ENCODE measurements at places on chromosomes 16 and 17.

DNA sequence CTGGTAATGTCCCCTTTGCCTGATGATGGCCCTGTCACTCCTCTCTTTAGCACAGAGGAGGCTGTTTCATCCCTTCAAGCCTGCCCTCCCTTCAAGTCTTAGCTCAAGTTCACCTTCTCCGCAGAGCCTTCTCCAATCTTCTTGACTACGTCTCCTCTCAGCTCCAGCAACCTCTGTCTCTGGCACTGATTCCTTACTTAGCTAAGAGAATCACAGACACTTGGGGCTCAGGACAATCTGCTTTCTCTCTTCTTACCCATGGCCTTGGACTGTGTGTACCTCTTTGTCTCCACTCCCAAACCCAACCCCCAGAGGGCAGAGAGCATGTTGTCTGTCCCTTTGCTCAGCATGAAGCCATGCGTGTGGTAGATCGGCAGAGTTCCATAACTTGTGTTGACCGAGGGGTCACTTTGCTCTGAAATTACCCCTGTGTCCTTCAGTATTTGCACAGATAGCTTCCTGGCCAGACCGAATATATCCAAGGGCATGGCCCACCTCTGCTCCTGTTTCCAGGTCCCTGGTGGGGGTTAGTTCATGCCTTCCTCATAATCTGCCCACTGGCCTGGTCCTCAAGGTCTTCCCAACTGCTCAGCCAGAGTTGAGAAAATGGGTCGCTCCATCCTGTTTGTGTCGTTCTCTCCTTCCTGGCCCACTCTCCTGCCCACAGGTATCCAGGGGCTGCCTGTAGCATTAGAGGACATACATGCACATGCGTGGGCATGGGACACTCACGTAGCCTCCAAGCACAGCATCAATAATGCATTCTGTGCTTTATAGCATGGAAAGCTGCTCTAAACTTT, 41.6 kb downstream of the MAPT start:
- DNase-seq = no peak

- no peak for DNase-seq
Observed at GRCh38 chr17:74145756-74146155, 57.7 kb upstream of the RPL38 start.

DNA sequence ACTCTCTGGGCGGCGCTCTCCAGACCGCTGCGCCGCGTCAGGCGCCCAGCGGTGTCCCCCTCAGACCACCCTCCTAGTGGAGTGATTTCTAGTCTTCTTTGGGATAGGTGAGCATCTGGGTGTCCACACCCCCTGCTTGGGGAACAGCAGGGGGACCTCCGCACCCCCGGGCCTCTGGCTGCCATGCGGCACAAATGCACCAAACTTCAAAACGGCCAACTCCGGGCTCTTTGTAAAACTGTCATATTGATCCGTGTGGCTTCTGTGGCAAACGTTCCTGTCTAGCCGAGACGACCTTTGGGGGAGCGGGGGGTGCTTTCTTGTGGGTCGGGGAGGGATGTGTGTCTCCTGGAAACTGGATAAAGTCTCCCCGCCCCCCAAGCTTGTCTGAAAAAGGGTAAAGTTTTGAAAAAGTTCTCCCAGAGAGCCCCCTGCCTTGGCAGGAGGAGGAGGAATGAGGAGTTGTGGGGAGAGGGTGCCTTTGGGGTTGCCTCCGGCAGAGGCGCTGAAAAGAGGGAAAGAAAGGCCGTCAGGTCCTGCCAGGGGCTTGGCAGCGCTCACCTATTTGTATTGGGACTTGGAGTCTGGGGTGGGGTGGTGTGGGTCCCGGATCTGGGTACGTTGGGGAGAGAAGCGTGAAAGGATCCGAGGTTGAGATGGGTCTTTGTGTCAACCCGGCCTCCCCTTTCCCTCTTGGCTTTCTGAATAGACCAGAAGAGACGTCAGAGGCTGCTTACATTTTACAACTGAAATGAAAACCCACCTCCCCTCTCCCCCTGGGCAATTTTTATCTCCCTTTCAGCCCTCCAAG, 2.2 kb upstream of the CHD3 start:
- no peak for DNase-seq

DNA sequence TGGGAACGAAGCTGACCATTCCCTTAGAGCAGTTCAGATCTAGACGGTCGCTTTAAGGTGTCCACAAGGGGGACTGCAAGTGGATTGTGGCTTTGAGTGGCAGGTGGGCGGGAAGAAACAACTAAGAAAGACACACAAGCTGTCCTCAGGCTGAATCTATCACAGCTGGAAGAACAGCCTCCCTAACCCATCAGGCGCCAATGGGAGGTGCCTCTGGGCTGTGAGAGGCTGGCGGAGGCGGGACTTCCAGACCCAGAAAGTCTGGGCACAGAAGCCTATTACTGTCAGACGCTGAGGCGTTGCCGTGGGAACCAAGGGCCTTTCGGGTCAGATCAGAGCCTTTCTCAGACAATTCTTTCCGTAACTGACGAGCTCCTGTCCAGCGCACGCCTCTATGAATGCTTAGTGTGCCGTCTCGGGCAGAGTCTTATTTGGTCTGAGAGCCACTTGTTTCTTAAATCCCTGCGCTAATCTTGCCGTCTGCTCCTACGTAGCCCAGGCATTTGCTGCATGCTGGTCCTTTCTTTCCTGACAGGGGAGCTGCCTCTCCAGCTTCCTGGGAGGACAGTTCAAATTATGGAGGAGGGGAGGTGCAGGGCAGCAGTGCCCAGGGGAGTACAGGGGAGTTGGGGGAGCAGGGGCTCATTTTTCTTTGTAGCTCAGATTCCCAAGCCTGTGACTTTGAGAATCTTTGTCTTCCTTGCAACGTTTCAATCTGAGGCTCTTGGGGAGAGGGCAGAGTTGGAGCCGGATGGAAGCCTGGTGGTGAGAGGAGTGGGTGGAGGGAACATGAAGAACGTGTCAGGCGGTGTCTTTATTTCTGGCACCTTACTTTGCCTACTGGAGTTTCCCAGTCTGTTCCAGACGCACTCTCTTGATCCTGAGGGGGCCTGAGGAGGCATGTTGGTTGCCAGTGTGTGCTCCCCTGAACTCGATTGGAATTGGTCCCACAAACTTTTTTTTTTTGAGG, 618.7 kb downstream of the KCNJ18 start:
- no peak for DNase-seq

- no peak for DNase-seq
Observed at GRCh38 chr16:24954137-24954536, 61.0 kb downstream of the ARHGAP17 start.

DNA sequence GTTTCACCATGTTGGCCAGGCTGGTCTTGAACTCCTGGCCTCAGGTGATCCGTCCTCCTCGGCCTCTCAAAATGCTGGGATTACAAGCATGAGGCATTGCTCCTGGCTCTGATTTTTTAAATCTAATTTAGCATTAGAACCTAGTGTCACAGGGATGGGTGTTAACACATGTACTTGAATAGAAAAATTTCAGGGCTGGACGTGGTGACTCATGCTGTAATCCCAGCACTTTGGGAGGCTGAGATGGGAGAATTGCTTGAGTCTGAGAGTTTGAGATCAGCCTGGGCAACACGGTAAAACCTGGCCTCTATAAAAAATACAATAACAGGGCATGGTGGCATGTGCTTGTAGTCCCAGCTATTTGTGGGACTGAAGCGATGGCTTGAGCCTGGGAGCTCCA, 6.0 kb upstream of the RNF135 start:
- no peak for DNase-seq

GRCh38 chr17:8502126-8502525, 66.4 kb downstream of the NDEL1 start:
- DNase-seq = no peak

GRCh38 chr17:6045621-6046357, 24.4 kb upstream of the WSCD1 start:
- no peak for DNase-seq

- DNase-seq = no peak
Observed at GRCh38 chr17:78677303-78678221, 100.4 kb upstream of the DNAH17 start.

DNA sequence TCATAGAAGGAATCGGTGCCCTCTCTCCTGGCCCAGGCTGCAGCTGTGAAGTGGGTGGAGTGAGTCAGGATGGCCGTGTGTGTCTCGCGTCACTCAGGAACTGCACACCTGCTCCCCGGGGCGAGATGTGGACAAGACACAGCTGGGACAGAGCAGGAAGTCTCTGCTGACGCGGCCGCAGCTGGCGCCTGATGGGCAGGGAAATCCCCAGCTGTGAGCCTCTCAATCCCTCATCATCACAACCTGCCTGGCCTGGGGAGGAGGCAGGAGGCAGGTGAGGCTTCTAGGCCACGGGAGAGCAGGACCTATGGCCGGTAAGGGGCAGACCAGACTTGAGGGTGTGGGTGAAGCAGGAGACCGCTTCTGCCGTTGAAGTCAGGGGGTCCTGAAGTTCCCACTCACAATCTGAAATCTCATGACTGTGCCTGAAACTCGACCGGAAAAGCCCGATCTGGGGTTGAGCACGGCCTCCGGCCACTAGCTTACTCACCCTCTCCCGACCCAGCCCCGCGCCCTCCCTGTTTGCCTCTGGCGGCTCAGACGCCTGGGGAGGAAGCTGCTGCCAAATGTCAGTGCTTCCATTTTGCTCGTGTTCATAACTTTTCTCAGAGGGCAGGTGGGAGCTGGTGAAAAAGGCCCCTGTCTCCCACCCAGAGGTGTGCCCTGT, 1.1 kb upstream of the TRPV3 start:
- no peak for DNase-seq

DNA sequence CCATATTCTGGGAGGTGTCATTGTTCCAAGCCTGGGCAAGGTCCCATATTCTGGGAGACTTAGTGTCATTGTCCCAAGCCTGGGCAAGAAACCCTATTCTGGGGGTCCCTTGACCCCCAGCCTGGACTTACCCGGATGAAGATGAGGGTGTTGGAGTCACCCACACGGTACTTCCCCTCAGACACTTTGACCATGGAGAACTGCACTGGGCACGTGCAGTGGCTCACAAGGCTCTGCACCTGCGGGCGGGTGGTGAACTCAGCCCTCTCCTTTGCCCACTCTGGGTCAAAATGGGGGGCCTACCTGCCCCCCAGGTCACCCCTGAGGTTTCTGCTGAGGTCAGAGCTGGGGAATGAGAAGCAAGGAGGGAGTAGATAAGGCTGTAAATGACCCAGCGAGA, 4.1 kb downstream of the GAS2L2 start:
- DNase-seq = no peak

DNA sequence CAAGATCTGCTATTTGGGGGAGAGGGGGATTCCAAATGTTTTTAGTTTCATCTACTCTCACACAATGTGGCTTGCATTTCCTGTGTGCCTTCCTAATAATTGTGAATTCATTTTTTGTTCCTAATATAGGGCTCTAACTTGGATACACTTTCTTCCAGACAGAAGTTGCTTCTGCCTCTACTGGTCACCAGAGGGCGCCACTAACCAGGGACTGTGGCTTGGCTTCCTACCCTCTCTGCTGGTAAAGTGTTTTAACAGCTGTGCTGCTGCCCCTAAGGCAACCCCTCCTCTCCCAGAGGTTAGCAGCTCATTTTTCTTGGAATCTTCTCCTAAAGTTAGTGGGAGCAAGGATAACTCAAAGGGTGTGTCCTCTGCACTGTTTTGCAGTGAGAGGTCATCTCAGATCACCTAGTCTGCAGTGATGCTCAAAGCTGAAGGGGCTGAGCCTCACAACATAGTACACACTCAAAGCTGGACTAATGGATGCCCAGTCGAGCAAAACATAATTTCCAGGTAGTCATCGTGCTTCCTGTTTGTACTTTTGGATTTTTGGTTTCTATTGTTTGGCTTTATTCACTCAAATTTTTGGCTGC, 5.0 kb upstream of the PRSS54 start:
- peak; percentile 53 for DNase-seq

DNA sequence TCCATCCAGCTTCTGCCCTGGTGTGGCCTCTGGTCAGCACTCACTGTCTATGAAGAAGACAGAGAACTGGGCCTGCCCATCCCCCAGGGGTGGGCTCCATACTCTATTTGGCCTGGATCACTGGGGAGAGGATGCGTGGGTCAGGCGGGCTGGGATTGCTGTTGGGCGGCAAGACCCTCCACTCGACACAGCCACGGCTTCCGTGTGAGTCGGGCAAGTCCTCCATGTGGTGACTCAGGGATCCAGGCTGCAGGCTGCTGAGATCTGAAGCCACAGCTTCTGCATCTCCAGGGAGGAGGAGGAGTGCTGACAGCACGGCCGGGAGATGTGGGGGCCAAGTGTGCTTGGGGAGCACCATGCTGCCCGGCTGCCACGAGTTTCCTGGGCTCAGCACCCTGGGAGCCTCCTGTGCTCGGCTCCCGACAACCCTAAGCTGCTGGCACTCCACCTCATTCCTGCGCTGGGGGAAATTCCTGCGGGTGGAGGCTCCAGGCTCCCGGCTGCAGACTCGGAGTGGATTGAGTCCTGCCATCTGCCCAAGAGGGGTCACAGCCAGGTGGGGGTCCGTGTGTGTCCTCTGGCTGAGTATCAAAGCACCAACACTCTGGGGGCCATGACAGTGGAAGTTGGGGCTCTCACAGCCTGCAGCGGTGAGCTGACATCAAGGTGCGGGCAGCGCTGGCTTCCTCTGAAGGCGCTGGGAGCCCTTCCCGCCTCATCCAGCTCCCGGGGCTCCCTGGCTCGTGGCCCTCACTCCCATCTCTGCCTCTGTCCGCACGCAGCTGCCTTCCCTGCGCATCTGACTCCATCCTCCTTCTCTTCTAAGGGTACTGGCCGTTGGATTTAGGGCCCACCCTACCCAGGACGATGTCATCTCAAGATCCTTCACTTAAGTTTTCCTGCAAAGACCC, 24.4 kb upstream of the CBFA2T3 start:
- DNase-seq = no peak

DNA sequence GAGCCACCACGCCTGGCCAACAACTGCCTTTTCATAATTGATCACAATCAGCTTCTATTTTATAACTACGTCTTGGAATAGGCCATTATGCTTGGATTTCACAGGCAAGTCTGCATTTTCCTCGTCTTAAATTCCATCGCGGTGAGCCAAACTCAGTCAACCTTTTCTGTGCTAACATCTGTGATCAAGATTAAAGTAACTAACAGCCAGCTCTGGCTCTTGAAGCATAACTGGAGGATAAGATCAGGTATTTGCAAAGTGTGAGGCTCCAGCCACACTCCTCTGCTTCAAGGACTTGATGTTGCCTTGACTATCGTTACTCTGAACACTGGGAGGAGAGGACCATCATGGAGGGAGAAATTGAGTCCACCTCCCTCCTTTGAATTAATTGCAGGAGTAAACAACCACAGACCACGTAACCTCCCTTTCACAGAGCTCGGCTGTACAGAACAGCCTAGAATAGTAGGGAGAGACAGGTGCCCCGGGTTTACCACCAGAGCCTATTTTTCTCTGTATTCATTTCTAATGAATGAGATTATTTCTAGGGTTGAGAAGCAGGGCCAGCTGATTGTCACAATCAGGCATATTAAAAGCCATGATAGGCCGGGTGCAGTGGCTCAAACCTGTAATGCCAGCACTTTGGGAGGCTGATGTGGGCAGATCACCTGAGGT, 143.0 kb downstream of the XYLT1 start:
- no peak for DNase-seq

- no peak for DNase-seq
Observed at GRCh38 chr16:82360024-82360783, 190.2 kb upstream of the MPHOSPH6 start.
